Stimulated activated CD8-positive, alpha-beta memory T cell treated with anti-CD3 and anti-CD28 coated beads, Interleukin-7, amount 100 ng/mL, for 24 hours (primary cell): ENCODE measurements at places on chromosomes 13 and 19.

DNA sequence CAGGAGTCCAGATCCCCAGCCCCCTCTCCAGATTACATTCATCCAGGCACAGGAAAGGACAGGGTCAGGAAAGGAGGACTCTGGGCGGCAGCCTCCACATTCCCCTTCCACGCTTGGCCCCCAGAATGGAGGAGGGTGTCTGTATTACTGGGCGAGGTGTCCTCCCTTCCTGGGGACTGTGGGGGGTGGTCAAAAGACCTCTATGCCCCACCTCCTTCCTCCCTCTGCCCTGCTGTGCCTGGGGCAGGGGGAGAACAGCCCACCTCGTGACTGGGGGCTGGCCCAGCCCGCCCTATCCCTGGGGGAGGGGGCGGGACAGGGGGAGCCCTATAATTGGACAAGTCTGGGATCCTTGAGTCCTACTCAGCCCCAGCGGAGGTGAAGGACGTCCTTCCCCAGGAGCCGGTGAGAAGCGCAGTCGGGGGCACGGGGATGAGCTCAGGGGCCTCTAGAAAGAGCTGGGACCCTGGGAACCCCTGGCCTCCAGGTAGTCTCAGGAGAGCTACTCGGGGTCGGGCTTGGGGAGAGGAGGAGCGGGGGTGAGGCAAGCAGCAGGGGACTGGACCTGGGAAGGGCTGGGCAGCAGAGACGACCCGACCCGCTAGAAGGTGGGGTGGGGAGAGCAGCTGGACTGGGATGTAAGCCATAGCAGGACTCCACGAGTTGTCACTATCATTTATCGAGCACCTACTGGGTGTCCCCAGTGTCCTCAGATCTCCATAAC is at the start of gene APOE:
Gene APOE, plus strand, starts transcription at position 360 of the 724 bp plus-strand sequence. CDS start 829 bp downstream, outside the sequence.
- DNase-seq: no peak

DNA sequence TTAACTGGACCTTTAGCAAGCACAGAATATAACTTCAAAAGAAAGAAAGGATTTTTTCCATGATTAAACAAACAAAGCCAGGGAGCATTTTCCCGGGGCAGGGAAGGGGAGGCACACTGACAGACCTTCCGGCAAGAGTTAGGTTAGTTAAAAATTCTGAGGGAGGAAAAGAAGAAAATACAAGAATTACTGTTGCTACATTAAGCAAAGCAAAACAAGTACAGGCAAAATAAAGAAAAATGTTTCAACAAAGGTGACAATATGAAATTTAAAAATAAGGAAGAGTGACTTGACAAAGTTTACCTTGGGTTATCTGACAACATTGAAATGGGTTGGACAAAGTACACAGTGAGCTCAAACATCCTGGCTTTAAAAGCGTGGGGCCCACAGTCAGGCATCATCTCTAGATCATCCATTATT is 51.5 kb downstream of the KLF12 start:
- no peak for DNase-seq

- DNase-seq: no peak
Observed at GRCh38 chr13:99290894-99291293, 16.3 kb downstream of the GPR183 start.

DNA sequence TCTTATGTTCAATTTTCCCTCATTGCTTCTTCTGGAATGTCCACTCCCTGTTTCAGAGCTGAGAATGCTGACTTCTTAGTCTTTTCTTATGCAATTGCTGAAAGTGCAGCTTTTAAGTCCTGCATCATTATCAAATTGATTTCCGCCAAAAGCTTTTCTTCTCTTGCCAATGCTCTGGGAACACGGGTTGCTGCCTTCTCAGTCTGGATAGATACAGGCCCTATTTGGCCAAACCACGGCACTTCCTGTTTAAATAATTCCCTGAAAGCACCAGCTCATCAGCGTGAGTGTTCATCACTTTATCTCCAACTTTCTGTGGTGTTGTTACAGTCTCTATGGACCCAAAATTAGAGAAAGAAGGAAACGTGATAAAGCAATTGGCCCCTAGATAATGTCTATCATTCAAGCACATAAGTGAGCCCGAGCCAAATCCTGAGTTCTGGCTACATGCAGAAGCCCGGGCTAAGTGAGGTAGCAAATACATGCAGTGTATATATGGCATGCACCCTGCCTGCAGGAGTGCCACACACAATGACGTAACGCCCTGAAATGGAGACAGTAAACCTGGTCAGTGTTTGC is 85.7 kb downstream of the CYSLTR2 start:
- DNase-seq: no peak

DNA sequence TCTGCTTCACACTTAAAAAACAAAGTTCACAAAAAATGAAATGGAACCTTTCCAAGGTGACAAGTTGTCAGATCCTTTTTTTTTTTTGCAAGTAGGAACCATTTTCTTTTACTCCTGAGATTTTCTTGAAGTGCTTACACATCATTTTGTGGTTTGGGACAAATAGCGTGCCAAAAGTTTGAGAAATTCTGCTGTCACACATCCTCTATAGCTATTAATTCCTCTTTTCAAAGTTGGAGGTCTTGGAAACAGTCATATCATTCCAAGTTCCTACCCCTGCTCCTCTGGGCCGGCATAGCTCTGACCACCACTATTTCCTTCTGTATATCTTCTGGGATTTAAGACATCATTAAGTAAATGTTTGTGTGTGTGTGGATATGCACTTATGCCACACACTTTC is 421.6 kb upstream of the SLC10A2 start:
- no peak for DNase-seq
